Stimulated activated CD4-positive, alpha-beta T cell treated with anti-CD3 and anti-CD28 coated beads, Interleukin-1b, Interleukin-23, amount 100 ng/mL, for 4 hours (primary cell): ENCODE measurements at places on chromosomes 5 and 9.

DNA sequence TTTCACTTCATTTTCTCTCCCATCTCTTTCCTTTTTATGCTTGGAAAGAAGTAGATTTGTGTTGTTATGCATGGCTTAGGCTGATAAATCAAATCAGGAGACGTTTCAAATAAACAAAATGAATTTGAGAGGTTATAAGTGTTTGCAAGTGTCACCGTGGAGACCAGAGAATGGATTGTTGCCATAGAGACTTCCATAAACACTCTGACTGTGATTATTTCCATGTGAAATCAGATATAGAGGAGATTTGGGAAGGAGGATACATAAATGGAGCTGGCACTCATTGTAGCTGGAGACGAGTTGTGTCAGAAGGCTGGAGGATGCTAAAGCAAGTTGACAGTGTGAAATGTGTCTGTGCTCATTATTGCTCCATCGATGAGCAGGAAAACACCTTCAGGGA, 84.2 kb upstream of the PCSK1 start:
- no peak for DNase-seq

DNA sequence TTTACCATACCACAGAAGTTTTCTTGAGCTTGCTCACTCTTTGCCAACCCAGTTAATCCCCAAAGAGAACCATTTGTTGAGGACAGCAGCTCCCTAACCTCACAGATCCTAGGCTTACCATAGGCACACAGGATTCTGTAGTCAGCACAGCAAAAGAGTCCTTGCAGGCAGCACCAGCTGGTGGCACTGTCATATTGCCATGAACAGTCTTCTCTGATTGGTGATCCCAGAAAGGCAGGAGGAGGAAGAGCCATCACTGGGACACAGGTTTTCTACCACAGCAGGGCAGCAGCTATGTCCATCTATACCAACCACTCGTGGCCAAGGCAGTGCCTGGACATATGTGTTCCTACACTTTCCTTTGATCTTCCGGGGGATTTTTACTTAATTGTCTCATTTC, 297.1 kb upstream of the CD180 start:
- DNase-seq: no peak

DNA sequence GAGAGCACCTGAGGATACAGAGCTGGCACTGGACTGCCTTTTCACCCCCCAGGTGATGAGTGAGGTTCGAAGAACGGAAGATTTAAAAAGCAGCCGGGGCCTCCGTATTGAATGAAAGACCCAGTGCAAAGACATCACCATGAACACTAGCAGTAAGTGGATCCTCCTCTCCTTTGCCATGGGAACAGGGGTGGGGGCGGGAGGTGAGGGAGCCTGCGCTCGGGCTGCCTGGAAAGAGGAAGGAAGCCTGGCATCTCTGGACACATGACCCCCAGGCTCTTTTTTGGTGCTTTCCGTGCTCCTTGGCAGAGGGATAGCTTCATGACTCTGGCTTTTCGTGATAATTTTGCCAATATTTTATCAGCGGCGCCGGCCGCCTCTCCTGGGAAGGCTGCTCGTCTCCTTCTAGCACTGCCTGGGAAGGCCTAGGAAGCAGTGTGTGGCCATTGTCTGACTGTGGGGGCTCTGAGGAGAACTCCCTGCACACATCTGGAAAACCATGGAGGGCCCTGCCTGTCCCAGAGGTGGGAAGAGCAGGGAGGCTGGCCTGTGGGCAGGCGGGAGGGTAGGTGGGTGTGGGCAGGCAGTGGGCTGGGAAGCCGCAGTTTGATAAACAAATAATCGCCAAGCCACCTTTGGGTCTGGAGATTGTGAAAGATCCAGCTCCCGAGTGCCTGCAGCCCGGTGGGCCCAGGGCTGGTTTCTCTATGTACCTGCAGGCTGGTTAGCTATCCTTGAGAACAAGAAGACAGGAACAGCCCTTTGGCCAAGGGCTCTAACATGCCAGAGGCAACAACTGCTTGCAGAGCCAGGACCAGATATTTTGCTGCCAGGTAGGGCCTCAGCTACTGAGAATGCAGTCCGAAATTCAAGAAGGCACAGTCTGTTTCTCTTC, 911 bp downstream of the ABLIM3 start:
- DNase-seq: no peak

- DNase-seq: no peak
Measured at GRCh38 chr9:68522131-68522530, 18.6 kb downstream of the TMEM252 start.

GRCh38 chr5:74538206-74538661, 102.3 kb downstream of the ENC1 start:
- no peak for DNase-seq

DNA sequence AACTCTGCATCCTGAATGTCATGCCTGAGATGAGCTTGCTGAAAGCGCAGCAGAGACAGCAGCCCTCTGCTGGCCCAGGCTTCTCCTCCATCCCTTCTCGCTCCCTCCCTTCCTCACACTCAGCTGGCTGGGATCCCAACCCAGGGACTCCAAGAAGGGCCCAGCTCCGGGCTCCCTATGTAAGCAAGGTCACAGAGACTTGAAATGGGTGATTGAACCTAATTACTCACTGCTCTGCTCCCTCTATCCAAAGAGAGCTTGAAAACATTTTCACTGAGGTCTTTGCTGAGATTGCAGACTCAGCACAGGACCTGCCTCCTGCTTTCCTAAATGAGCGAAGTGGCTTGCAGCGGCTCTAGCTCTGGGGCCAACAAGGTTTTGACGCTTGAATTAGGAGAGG, 42.8 kb downstream of the RAPGEF1 start:
- DNase-seq: no peak

DNA sequence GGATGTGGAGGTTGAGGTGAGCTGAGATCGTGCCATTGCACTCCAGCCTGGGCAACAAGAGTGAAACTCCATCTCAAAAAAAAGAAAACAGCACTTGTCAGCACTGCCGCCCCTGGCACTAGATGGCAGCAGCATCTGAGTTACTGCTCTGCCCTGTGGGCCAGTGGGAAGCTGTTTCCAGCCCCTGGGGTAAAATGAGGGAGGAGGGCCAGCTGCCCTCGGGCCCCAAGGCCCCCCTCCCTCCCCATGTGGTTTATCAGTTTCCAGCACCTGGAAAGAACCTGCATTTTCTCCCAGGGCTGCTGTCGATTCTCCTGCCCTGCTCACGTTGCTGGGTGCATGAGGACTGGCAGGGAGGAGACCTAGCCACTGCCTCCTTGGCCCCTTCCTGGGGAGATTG, 13.2 kb upstream of the CEL start:
- no peak for DNase-seq
